ENCODE measurements at places on chromosomes 5 and 9.

GRCh38 chr5:34735491-34736426 lies 79.6 kb downstream of the RAI14 start:
- no peak for DNase-seq

- DNase-seq, result no peak
Measured at GRCh38 chr5:31954091-31954490, 220.0 kb downstream of the GOLPH3 start.

DNA sequence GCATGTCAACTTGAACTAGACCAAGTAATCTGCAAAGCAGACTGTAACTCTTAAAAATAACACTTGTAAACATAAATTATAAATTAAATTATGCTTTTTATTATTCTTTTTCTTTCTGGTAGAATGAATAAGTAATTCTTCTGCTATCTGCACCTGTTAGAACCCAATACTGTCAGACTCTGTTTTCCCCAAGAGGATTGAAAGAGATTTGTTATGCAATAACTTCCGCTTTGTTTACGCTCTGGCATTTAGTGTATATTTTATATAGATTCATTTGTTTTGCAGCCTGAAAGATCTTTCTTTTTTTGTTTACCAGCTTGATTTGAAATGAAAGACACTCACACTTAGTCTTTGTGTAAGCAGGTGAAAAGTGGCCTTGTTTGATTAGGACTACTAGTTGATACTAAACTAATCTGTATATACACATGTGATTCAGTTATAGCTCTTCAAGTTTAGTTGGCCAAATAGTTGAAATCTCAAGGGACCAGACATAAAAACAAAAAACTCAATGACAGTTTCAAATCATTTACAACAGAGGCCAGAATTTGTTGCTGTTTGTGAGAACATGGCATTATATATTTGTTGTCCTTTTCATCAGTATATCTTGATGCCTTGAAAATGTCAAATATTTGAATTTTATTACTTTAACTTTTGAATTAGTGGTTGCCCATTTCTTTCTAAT lies 155.8 kb downstream of the PBX3 start:
- no peak for DNase-seq

GRCh38 chr5:88819301-88819999 lies 63.5 kb downstream of the MEF2C start:
- DNase-seq, result no peak

DNA sequence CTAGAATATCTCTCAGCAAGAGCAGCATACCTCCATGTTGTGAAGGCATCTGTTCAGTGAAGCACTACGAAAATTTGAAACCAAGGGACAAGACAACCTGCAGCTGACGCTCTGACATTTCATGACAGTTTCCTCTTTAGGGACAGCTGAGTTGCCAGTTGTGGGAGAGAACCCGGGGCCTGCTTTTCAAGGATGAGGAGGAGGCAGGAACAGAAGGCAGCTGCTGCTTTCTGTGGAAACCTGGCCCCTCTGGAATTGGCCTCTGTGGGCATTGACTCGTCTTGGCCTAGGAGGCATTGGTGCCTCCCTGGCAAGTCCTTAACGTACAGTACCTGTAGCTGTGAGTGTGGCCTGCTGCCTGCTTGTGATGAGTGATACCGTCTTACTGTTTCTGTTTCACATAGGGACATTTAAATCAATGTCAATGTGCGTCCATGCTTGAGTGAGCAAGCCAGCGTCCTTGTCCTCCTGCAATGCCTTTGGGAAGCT lies 21.6 kb downstream of the SLC46A2 start:
- DNase-seq, result no peak

DNA sequence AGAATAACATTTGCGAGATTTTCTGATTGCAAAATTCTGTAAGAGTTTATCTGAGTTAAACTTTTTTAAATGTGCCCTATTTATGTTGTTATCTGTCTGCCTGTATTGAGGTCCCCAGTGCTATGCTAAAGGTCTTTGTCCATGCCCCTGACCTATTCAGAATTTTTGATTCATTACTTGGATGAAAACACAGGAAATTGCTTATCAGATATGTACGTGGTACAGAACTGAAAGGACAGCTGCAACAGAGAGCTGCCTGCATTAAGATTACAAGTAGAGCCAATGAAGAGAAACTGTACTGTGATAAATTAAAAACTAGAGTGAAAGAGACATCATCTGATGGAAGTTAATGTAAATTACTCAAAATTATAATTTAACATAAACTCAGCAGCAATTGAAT lies 408.8 kb downstream of the ADGRV1 start:
- DNase-seq, result no peak

GRCh38 chr5:171365351-171365750 lies 22.3 kb upstream of the NPM1 start:
- DNase-seq, result no peak

DNA sequence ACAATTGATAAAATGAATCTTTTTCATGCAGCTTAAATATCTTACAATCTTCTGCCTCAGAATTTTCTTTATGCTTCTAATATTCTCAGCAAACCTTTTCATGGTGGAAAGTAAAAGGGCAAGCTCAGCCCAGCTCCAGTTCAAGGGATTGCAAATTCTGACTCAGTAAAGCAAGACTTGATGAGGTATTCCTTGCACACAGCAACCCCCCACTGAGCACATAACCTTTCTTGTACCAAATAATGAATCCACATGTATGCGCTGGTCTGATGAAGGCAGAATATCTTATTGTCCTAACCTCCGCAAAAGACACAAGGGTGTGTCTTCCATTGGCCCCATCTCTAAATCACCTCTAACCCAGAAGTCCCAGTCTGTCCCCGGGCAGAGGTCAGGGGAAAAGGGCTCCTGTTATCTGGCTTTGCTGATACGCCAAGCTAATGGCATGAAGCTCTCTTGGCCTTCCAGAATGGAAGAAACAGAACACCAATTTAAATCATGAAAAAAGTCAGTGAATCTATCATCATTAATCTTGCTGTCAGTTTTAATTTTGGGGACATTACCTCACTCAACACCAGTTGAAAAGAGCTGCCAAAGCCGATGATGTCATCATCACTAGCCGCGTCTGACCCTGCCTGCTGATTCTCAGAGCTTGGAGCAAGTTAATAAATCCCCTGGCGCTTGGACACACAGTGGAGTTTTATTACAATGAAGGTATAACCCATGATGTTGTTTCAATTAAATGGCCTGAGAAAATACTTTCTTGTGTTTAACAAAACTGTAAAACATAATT lies 592.5 kb upstream of the CLINT1 start:
- DNase-seq, result no peak

GRCh38 chr5:149544028-149544420 lies 7.2 kb downstream of the CSNK1A1 start:
- DNase-seq, result no peak

Data from NCI-H2081 (cell line).